Upper lobe of left lung (tissue), 6 donors: ENCODE measurements at places on chromosomes 2 and 18. TPM values are rescaled to one million over a fixed set of nuclear protein-coding genes. Genes with fewer than 3 reads are reported as not detected.

- DNase-seq = no peak
Observed at GRCh38 chr18:75247611-75248421, 37.2 kb downstream of the TSHZ1 start.

DNA sequence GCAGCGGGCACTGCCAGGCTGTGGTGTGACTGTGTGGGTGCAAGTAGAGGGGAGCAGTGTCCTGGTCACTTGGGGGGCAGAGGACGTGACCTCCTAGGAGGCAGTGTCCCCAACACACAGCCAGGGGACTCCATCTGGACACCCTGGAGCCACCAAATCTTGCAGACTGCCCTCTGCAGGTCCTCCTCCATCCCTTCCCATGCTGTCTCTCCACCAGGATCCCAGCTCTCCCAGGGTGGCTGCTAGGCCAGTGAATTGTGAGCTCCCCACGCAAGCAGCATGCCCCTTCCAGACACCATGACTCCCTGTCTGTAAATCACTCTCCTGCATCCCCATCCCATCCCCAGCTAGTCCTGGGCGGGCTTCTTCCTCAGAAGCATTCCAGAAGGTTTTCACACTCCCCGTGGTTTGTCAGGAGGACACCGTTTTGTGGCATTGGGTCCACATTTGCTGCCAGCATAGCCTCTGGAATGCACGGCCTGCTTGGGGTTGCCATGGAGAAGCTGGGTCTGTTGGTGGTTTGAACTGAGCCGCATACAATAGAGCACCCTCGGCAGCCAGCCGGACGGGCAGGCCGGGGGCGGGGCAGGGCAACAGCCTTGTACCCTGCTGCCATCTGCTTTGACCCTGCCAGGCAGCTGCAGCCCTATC lies 210.7 kb downstream of the KLHL29 start:
- no peak for DNase-seq

- no peak for DNase-seq
Observed at GRCh38 chr18:9055185-9055584, 47.3 kb upstream of the NDUFV2 start.

Gene GAL3ST2
- 0.91 TPM for total RNA-seq

- DNase-seq = no peak
Observed at GRCh38 chr2:188808947-188809355, 165.2 kb upstream of the COL3A1 start.

Gene CCDC85A
- 41.7 TPM for total RNA-seq

GRCh38 chr2:129894616-129895015 lies 84.8 kb upstream of the RAB6C start:
- no peak for DNase-seq

DNA sequence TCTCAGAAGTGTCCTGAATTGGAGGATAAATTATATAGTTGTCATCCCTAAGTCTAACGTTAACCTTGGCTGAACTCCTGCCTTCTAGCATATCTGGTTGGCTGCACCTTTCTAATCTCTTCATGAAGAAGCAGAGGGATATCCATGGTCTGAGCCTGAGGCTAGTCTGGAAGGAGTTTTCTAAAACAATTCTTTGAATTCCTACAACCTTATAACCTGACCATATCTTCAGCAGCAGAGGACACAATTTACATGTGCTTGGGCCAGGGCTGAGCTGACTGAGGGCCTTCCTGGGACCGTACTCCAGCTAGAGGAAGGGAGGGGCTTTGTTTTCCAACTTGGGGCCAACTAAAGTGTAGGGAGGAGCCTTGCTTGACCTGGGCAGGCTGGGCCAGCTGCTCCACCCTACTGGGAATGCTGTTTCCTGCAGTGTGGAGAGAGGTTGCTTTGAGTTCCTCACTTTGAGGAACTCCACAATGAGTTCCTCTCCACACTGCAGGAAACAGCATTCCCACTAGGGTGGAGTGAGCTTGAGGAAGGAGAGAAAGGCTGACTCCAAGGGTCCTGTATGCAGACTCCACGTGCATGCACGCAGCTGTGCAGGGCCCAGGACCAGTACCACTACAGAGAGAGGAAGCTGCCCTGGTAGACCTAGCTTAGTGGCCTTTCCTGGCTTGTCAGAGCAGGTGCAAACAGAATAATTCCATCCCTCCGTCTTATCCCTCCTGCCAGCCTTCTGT lies 19.6 kb downstream of the CEP68 start:
- DNase-seq = peak; percentile 74

DNA sequence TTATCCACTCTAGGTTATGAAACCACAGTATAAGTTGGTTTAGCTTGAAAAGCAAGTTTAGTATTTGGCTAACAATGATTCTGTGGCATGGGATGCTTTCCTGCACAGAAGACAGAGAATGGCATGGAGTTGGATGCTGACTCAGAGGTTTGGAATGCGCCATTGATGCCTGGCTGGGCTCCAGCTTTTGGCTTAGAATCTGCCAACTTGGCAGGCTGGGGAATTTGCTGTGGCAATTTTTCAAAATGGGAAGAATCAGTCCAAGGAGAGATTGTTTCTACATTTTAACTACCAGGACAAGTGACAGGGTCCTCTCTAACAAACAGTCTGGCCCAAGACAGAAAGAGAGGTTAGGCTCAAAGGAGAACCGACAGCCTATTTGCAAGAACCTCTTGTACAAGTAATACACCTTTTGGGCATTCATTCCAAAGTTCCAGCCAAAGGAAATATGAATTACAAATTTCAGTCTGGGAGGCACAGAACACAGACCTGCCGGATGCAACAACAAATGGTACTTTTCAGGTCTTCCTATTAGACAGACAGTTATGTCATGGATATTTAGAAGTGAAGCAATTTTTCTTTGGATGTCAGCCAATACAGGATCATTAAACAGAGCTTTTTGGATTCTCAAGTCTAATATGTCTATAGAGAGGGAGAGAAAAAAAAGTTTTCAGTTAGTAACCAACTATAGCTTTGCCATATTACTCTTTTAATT lies 1027.7 kb downstream of the TMEM182 start:
- DNase-seq = no peak

- DNase-seq = no peak
Observed at GRCh38 chr2:198628596-198628995, 824.2 kb downstream of the PLCL1 start.

Gene MC2R
- not detected for total RNA-seq

DNA sequence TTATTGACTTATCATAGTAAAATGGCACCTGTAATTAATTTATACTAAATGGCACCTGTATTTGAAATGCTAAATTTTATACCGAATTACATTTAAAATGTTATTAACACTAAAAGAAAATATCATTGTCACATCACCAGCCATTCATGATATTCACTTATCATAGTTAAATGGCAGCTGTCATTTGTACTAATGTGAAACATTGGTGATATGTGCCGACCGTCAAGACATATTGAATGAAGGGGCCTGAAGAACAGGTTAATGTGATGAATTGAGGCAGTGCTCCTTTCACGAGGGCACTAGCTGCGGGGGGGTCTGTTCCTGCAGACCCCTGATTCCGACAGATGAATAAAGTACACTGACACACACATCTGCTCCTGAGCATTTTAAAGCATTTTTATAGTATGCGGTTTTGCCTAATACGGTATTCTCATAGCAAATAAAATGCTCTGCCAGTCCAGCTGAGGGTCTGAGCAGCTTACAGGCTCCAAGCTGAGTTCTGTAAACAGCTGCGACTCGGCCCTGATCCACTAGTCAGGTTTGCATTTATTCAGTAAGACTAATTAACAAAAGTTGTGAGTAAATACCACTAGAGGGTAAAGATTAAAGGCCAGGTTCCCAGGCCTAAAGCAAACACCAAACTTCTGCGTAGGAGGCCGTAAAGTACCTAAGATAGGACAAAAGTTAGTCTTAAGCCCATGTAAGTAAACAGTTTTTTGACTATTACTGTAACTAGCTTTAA lies 593.4 kb upstream of the NETO1 start:
- no peak for DNase-seq

- no peak for DNase-seq
Observed at GRCh38 chr2:77228391-77228790, 293.8 kb downstream of the LRRTM4 start.

DNA sequence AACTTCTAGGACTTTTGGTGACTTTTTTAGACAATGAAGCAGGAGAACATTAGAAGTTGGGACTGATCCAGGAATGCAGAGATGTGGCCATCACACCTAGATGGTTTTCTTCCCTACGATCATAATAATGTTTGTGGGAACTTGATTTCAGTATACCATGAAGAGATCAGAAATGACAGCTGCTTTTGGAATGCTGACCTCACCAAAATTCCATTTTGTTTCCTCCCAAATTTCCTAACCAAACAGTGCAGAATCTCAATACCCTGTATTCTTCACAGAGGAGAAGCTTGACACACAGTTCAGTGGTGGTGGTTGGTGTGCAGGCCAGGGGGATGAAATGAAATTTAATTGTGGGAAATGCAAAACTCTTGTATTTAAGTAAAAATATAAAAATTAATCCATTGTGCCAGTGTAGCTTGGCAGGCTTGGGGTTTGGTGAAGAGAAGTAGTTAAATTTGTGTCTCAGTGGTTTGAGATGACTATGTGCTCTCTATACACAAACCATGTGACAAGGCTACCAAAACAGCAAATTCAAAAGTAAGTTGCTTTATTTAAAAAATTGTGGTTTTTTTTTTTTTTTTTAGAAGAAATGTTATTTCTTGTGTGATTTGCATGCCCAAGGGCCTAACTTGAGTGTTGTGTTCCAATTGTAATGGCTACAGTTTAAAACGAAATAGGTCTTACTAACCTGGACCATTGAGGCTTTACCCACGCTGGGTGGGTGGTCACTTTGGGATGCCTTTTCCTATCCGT lies 252.4 kb downstream of the LPIN1 start:
- no peak for DNase-seq

DNA sequence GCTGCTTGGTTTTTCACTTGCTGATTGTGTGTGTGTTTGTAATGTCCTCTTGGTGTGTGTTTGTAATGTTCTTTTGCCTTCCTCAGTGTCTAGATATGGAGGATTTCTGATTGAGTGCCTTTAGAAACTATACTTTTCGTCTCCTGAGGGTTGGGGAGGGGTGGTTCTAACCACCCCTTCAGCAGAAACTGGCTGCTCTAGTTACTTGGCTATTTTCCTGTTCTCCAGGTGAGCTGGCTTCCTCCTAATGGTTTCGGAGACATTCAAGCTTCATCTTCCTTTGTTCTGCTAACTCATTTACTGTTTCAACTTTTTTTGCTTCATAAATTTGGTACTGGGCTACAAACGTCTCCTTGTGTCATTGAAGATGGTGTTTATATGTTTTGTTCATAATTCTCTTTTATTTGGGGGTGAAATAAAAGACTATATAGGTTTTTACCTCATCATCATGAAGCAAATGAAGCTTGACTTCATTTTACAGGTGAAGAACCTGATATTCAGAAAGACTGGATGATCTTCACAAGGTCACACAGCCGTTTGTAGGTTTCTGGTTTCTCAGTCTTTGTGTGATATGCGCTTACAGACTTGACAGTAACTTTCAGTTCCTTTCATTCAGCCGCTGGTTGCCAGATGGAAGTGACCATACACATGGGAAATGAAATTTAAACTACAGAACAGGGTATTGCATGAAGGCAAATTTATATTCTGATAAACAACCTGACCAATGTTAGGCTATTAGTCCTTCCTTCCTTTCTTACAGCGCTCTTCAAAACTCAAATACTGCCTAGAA lies 238.5 kb downstream of the GALR1 start:
- DNase-seq = no peak

DNA sequence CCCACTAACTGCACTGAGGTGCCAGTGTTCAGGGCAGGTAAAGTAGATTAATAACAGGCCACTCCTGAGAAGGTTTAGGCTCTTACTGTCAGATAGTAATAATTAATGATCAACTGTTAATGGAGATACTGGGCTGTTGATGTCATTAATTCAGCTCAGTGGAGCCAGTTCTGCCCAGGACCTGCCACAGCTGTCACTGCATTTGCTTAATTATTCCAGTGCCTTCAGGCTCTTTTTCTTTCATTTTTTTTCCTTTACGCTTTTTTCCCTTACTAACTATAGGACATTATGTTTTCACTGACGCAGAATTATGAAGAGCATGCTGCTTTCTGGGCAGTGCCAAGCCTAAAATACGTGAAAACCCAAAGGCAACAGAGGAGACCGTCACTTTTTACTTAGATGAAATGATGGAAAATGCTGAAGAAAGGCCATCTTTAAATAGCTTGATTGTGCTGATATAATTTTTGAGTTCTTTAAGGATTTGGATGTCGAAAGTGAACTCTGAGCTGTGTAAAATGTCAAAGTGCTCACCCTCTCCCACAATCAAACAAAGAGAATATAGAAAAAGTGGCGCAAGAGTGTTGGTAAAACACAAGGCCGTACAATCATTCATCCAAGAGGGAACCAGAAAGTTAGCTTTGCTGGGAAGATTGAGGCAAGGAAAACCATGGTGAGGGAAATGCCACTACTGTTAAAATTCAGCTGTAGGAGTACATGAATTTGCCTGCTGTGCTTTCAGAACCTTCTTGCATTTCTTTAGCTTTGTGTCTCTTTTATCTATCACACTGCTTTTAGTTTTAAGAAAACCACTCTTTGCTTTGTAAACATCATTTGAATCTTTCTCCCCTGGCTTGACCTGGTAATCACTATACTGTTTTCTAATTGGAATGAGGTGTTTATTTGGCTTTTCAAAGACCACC lies 192.0 kb upstream of the ZEB2 start:
- no peak for DNase-seq
